ENCODE measurements at places on chromosomes 5 and 9.

- peak; percentile 77 for DNase-seq
These were observed 8.2 kb downstream of the PHF19 start for GRCh38 chr9:120868676-120869359.

- DNase-seq: no peak
These were observed 59.3 kb upstream of the ANGPTL2 start for GRCh38 chr9:127181595-127182190.

DNA sequence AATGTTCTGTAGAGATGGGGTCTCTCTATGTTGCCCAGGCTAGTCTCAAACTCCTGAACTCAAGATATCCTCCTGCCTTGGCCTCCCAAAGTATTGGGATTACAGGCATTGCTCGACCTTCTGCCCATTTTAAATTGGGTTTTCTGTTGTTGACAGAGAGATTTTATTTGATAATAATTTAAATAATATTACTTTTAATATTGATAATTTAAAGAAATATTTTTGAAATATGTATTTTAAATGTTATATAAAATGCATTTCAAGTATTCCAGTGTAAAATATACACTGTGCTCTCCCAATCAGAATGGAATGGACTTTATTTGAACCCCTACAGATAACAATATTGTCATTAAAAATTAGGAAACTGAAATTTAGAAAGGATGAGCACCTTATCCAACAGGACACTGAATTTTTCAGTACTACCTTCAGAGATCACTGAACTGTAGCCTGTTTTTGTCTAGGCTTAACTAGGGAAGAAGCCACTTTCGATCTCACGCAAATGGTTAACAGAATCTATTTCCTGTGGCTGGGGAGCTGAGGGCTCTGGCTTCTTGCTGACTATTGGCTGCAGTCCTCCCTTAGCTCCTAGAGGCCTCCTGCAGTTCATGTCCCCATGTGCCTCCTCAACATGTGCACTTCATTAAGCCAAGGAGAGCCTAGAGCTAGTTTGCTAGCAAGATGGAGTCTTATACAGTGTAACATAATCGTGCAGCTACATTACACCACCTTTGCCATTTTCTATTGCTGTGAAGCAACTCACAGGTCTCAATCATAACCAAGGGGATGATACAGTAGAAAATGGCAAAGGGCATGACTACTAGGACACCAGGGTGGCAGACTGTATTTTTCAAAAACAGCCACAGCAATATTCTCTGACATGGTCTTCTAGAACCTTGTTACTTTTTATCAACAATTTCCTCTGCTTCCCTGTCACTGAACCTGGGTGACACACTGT lies 150.0 kb downstream of the CDC42SE2 start:
- no peak for DNase-seq

DNA sequence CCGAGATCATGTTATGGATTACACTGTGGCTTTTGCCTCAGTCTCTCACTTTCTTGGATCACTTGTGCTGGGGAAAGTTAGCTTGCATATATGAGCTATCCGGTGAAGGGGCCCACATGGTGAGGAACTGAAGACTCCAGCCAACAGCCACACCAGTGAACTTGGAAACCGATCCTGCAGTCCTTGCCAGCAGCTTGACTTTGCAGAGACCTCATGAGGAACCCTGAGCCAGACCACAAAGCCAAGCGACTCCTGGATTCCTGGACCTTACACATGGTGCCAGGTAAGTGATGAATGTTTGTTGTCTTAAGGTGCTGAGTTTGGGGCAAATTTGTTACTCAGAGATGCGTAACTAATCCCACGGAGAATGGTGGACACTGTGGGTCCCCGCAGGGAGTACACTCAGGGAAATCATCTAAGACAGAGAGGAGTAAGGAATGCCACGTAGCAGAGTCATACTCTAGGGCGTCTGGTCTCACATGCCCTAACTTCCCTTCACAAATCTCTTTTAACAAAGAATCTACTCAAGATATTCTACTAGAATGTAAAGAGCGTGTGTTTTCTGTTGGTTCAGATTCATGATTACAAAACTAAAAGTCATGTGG lies 76.5 kb upstream of the PJA2 start:
- DNase-seq: no peak

GRCh38 chr9:131228988-131229387 lies 47.3 kb downstream of the FAM78A start:
- no peak for DNase-seq

DNA sequence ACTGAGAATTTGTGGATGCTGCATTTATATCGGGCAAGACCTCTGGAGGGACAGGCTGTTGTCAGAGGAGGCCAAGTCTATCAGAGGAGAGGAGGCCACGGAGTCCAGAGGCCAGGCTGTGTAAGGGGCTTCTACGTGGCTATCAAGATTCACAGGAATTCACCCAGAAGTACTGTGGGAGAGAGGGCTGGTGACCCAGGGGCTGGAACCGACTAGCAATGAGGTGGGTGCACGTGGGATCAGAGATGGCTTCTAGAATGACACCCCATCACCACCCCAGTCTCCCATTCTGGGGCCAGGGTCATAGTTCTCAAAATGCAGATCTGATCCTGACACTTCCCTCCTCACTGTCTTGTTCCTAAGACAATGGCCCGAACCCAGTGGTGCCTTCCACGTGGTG lies 61.2 kb upstream of the PHYKPL start:
- no peak for DNase-seq

GRCh38 chr5:125088522-125089105 lies 342.2 kb upstream of the ZNF608 start:
- no peak for DNase-seq

- DNase-seq: no peak
These were observed 114.1 kb downstream of the CDK5RAP2 start for GRCh38 chr9:120465685-120466407.

DNA sequence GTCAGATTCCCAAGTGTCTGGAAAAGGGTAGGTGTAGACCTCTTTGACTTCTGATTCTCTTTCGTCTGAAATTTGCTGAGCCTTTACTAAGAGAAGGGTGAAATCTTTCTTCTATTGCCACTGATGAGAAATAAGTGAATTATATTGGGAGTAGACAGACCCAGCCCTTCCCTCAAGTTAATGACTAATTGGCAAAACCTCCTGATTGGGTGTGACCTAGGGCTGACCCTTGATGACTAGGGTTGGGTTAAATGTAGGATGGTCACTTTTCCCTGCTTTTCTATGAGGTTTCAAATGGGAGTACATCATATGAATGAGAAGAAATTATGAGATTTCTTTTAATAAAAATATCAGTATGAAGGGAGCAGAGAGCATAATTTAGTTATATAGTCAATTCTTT lies 73.4 kb upstream of the C5orf46 start:
- no peak for DNase-seq

DNA sequence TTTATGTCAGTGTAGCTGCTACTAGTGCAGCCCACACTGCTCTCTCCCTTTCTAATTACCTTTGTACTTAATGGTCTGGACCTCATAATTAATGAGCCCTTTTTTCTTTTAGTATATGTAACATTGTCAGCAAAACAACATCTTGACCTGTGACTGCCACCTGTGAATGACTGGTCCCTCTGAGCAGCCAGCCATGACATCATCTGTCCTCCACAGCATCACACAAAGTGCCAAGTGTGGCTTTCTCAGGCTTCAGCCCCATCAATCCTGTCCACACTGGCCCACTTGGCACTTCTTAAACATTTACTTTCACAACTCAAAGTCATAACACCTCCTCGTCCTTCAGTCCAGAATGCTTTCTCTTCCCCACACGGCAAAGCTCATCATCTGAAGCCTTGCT lies 104.7 kb downstream of the GPR21 start:
- no peak for DNase-seq

DNA sequence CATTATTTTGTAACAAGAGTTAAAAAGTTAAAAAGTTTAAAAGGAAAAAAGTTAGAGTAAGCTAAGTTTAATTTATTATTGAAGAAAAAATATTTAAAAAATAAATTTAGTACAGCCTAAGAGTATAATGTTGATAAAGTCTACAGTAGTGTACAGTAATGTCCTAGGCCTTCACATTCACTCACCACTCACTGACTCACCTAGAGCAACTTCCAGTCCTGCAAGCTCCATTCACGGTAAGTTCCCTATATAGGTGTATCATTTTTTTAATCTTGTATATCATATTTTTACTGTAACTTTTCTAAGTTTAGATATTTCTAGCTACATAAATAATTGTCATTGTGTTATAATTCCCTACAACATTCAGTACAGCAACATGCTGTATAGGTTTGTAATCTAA lies 69.4 kb upstream of the PANK3 start:
- DNase-seq: no peak
